ENCODE measurements at places on chromosomes 11 and 22.

DNA sequence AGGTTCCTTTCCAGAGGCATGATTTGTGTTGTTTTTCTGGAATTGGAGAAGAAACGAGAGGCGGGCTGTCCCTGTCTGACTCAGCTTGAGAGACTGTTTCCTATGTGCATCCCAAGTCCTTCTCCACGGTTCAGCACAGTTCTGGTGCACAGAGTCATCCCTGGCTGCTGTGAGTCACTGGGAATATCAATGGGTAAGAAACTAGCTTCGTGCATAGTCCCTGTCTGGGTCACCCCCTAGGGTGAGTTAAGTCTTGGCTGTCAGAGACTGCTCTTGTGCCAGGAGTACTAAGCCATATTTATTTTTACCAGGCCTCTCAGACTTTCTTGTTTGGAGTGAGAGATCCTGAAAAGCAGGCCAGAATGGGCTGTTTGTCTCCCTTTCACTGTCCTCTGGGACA, 2.4 kb upstream of the LRP4 start:
- DNase-seq, result peak; percentile 98

DNA sequence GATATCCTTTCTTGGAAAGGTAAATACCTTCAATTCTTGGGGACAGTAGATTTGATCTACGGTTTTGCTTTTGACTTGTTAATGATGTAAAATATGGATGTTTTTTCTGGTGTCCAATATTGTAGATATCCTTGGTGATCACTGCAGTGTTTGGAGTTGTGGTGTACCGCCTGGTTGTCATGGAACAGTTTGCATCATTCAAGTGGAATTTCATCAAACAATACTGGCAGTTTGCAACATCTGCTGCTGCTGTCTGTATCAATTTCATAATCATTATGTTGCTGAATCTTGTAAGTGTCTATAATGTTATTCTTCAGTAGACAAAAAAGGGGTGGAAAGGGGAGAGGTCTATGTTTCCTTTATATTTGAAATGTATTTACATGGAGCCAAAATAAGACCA, 27.4 kb upstream of the MUC15 start:
- DNase-seq, result peak; percentile 65

- DNase-seq, result no peak
Observed at GRCh38 chr11:94243571-94244515, 60.5 kb upstream of the IZUMO1R start.

- DNase-seq, result no peak
Observed at GRCh38 chr11:93169950-93170561, 27.7 kb downstream of the SLC36A4 start.

- no peak for DNase-seq
Observed at GRCh38 chr22:37551981-37552380, 8.3 kb upstream of the CDC42EP1 start.

GRCh38 chr11:114256967-114257286, 39.3 kb upstream of the NNMT start:
- DNase-seq, result no peak
